A549 (cell line): ENCODE measurements at places on chromosomes 12 and 14.

DNA sequence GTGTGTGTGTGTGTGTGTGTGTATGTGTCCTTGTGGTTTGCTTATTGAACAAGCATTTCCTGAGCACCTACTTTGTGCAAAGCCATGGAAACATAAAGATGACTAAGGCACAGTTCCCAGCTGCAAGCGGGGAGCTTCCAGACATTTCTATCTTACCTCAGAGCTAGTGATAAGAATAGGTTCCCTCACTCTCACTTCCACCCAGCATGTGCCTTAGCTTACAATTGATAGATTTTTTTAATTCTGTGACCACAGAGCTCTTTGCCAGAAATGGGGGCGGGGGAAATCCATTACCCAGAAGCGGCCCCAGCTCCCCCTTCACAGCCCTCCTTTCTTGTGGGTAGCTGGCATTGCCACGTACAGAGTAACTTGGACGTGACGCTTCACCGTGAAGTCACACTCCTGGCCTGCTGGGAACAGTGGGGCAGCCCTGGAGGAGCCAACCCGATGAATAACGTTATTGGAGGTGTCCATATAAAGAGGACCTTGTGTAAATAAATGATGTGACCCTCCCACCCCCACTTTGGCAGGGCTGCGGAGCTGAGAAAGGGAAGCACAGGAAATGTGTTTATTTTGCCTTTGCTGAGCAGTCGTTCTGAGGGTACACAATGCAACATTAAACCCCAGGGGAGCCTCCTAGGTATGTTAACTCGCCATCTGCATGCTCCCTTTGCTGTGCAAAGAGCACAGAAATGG, 238.9 kb downstream of the CHST11 start:
- DNase-seq, result no peak

- peak; percentile 26 for DNase-seq
Observed at GRCh38 chr12:88237954-88238353, 95.8 kb downstream of the TMTC3 start.

GRCh38 chr14:66360366-66360926, 125.7 kb upstream of the CCDC196 start:
- no peak for DNase-seq

DNA sequence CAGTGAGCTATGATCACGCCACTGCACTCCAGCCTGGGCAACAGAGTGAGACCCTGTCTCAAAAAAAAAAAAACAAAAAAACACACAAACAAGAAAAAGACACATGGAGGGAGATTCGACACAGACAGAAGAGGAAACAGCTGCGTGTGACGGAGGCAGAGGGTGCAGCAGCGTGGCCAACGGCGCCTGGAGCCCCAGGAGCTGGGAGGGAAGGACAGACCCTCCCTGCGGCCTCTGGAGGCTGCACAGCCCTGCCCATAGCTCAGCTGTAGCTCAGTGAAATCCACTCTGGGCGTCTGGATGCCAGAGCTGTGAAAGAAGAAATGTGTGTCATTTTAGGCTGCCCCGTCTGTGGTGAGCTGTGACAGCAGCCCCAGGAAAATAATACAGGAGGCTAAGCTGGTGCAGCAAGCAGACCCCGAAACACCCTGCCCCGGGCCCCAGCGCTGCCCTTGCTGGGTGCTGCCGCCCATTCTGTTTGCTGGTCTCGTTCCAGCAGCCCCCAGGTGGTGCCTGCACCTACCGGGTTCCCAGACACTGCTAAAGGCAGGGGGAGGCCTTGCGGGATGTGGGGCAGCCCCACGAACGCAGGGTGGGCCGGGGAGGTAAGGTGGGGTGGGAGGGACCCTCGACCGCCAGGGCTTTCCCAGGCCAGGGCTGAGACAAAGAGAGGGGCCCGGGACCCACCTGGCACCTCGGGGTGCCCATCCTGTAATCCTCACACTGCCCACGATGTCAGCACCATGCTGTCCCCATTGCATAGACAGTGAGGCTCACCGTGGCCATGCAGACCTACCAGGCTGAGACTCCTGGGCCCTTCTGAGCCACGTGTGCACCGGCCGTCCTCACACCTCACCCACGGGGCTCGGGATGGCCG, 21.2 kb downstream of the GALNT9 start:
- DNase-seq, result no peak

DNA sequence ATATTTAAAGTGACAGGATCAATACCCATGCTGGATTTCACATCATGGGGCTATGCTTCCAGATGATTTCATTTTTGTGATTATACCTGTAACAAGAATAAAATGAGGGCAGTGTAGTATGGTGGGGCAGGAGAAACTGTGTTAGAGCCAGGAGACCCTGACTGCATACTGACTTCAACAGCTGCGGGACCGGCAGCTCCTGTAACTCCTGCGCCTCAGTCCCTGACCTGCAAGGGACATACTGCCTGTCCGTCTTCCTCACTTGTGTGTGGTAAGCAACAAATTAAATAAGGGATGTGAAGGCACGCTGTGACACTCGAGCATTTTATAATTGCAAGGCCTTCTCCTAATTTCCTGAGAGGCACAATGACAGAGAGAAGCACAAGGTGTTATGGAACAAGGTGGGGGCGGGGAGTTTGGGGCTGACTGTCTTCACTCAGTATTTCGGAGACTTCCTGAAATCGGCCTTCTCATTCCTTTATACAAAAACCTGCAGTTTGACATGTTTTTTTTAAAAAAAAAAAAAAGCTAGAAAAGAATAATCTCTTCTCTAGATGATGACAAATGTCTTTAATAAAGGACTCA, 164.2 kb downstream of the TTC7B start:
- no peak for DNase-seq
